Natural killer cell treated with Interleukin-12 subunit alpha and Interleukin-12 subunit beta and Interleukin-15 and Interleukin-18, amount 100 ng/mL, for 72 hours (primary cell): ENCODE measurements at places on chromosomes 11 and 22. TPM values are rescaled to one million over a fixed set of nuclear protein-coding genes. Genes with fewer than 3 reads are reported as not detected.

OR6T1 gene
- not detected for total RNA-seq

GRCh38 chr11:104464691-104465090 lies 300.7 kb upstream of the PDGFD start:
- no peaks in the 10 kb centered on the region for H3K36me3 ChIP-seq
- no peaks in the 10 kb centered on the region for H3K4me1 ChIP-seq
- no peak overlapping the region for H3K27ac ChIP-seq
- DNase-seq: no peak
- H3K4me3 ChIP-seq: no peak overlapping the region

DNA sequence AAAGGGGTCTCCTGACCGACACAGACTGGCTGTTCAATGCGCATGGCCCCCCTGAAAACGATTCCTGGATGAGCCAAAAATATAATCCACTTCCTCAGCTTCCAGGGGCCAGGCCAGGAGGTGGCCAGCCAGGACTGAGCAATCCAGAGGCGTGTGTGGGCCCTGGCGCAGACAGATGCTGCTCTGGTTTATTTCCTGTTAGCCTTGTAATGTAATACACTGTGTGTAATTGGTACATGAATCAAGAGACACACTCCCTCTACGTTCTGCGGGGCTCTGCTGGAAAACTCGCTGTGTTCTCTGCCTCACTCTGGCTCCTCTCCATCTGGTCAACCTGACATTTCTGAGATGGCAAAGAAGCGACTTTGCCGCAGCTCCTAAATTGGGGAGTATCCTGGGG lies 26.3 kb upstream of the ISX start:
- peaks cover 1% of the 10 kb centered on the region for H3K4me1 ChIP-seq
- H3K27ac ChIP-seq: no peak overlapping the region
- H3K36me3 ChIP-seq: no peaks in the 10 kb centered on the region
- DNase-seq: no peak

DNA sequence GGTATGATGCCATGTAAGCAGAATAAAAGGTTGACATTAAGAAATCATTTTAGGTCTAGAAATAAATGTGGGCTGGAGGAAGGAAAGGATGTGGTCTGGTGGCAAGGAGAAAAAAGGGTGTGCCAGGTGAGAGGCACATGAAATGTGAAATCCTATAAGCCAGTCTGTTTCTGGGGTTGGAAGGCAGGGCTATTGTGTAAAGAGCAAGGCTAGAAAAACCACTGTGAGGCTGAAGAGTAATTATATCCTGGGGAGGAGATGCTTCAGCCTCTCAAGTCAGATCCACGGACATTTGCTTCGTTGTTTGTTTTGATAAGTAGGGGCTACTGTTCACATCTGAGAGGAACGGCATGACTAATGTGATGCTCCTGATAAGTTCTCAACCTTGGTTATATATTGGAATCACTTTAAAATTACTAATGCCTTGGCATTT lies 77.5 kb upstream of the CTSC start:
- peak overlapping the region; percentile 63 for H3K27ac ChIP-seq
- H3K4me3 ChIP-seq: peak overlapping the region; percentile 63
- no peak for DNase-seq
- no peaks in the 10 kb centered on the region for H3K27me3 ChIP-seq

FJX1 gene
- 1.8 TPM for total RNA-seq

DNA sequence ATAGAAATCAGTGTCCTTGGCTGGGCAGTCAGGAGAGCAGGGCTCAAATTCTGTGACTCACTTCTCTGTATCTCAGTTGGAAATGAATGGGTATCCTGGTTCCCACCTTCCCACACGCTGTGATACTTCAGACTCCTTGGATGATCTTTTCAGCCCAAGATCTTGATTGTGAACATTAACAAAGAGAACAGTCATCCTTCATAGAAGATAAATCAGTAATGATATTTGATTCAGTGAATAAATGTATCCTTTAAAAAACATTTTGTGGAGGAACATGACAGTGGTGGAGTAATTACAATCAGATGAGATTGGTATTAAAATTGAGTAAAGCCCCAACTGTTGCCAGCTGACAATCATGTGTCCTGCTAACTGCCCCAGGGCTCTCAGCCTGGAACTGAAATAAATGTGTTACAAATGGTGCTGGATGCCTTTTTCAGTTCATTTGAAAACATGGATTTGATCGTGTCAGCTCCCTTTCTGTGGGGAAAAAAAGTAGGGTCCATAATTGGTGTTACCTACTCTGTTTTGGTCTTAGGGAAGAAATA lies 72.9 kb upstream of the OR5AN1 start:
- H3K27ac ChIP-seq: no peak overlapping the region
- peaks cover 17% of the 10 kb centered on the region for H3K27me3 ChIP-seq
- peaks cover 11% of the 10 kb centered on the region for H3K4me1 ChIP-seq

DNA sequence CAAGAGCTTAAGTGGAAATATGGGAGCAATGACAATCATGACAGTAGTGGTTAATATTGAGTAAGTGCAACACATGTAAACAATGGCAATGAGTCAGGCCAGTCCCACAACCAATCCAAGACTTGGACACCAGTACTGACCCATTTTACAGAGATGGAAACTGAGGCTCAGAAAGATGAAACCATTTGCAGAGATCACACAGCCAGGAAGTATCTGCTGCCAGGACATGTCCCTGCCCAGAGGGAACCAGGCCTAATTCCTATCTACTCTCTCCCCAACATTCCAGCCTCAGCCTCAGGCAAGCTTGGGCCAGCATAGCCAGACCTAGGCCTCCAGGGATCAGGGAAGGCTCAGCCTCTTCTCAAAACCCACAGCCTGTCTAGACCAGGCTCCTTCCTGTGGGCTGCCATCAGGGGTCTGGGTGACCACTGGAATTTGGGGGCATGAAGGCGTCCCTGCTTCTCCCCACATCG lies 395.1 kb downstream of the MN1 start:
- no peaks in the 10 kb centered on the region for H3K4me1 ChIP-seq
- H3K27ac ChIP-seq: no peak overlapping the region
- peak; percentile 1 for DNase-seq
- no peaks in the 10 kb centered on the region for H3K36me3 ChIP-seq
- no peak overlapping the region for H3K4me3 ChIP-seq
- H3K27me3 ChIP-seq: peaks cover 15% of the 10 kb centered on the region
